ENCODE measurements at places on chromosomes 7 and 10.

- no peak for DNase-seq
Observed at GRCh38 chr7:123754271-123754871, 5.6 kb upstream of the WASL start.

DNA sequence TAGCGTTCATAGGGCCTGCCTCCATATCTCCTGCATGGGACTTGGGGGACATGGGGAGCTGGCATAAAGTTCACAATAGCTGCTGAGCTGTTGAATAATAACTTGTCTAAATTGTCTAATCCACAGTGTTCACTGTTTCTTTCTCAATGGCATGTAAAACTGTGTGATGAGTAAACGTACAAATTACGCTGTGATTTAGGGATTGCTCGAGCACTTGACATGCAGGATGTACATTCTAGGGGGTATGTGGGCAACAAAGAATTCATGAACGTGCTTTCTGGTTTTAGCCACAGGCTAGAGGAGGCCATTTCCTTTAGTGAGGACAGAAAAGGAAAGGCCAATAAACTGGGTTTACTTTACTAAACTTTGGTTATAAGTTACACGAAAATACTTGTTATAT, 534.2 kb upstream of the ZWINT start:
- DNase-seq: no peak

- no peak for DNase-seq
Observed at GRCh38 chr7:2640846-2641316, 9.1 kb downstream of the TTYH3 start.

GRCh38 chr10:74677951-74678350, 148.4 kb upstream of the KAT6B start:
- DNase-seq: no peak

DNA sequence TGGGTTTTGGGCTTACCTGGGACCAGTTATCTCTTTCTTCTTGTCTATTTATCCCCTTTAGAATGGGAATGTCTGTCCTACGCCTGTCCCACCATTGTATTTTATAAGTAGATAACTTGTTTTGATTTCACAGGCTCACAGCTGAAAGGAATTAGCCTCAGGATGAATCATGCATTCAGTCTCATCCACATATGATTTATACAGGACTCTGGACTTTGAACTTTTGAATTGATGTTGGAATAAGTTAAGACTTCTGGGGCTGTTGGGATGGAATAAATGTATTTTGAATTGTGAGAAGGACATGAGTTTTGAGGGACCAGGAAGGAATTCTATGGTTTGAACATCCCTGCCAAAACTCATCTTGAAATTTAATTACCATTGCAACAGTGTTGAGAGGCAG, 112.6 kb downstream of the AMPH start:
- no peak for DNase-seq

- DNase-seq: no peak
Observed at GRCh38 chr10:44063686-44064085, 321.2 kb downstream of the CXCL12 start.

DNA sequence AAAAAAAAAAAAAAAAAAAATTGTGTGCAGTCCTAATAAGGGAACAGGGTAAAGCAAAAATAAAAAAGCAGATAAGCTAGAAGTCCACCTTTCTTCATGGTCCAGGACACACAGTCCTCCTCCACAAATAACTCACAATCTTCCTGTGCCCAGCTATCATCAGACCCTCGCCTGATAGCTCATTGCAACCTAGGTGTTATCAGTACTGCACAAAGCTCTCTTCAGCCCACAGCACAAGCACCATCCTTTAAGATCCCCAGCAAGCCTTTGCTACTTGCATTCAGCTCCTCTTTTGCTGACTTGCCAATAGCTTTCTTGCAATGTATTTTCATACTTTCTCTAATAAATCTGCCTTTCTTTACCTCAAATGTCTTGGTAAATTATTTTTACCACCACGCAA, 5.0 kb downstream of the NDUFA5 start:
- no peak for DNase-seq

- DNase-seq: no peak
Observed at GRCh38 chr7:111894518-111894917, 311.7 kb downstream of the DOCK4 start.

- DNase-seq: no peak
Observed at GRCh38 chr7:81140252-81140651, 221.4 kb upstream of the SEMA3C start.

GRCh38 chr7:55432939-55433784, 68.0 kb downstream of the LANCL2 start:
- peak; percentile 33 for DNase-seq

DNA sequence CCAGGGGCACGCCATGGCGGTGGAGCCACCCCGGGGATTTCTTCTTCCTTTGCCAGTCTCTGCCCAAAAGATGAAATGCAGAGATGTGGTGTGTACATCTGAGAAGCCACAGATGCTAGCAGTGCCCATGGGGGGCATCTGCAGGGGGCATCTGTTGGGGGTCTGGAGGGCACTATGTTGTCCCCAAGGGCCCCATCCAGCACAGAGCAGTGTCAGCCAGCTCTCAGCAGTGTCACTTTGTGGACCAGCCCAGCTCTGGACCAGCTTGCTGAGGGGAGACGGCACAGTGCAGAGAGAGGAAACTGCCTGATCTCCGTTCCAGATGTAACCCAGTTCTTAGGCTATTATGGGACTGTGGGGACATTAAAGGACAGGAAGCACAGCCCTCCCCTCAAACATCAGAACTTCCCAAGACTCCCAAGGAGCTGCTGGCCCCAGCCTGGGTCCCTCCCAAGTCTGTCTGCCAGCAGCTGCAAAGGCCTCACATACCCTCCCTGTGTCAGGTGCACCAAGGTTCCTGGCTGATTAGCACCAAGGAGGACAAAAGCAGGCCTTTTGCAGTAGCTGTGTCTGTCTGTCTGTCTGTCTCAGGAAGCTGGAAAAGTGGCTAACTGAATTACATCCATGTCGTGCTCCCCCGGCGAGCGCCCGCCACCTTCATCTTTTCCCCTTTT, 536.5 kb downstream of the PTPRN2 start:
- no peak for DNase-seq

DNA sequence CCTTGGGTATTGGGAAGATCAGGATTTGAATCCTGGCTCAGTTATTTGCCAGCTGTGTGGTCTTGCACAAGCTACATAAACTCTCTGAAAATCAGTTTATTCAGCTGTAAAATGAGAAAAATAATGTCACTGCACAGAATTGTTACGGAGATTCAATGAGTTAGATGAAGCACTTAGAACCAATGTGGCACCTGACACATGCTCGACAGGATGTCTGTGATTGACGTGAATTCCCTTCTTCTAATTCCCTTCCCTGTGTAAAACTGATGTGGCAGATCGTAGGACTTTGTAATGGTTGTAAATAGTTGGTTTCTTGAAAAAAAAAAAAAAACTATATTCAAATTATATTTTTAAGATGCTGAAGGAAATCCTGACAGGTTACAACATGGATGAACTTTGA, 249.9 kb upstream of the MKLN1 start:
- DNase-seq: no peak

DNA sequence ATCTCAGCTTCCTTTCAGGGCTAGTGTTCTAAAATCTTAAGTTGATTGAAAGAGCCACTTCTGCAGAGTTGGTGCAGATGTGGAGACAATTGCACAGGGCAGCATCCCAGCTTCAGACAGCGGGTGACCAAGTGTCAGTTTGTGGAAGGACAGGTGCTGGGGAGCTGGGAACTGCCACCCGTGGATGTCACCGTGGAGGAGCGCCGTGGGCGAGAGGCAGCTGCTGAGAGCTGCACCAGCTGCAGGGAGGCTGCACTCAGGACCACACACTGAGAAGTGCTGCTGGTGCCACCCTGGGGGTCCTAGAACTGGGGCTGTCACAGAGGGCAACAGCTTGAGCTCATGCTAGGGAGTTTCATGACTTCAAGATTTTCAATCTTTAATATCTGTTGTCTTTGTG, 543.0 kb upstream of the FZD8 start:
- DNase-seq: no peak

DNA sequence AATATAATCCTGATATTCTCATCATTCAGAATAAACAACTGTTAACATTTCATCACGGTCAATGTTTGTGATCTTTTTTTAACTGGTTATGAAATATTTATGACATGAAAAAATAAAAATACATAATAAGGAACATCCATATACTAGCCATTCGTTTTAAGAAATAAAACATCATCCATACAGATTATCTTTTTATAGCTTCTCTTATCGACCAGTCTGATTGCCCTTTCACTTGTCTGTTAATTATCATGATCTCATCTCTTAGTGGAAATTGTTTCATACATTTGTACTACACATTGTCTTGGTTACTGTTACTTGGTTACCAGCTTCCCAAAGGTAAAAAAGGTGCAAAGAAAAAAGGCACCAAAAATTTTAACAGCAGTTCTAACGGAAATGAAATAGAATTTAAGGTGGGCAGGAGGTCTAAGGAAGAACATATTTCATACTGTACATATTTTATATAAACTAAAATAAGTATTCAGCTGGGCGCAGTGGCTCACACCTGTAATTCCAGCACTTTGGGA, 8.4 kb downstream of the ARHGAP21 start:
- no peak for DNase-seq

DNA sequence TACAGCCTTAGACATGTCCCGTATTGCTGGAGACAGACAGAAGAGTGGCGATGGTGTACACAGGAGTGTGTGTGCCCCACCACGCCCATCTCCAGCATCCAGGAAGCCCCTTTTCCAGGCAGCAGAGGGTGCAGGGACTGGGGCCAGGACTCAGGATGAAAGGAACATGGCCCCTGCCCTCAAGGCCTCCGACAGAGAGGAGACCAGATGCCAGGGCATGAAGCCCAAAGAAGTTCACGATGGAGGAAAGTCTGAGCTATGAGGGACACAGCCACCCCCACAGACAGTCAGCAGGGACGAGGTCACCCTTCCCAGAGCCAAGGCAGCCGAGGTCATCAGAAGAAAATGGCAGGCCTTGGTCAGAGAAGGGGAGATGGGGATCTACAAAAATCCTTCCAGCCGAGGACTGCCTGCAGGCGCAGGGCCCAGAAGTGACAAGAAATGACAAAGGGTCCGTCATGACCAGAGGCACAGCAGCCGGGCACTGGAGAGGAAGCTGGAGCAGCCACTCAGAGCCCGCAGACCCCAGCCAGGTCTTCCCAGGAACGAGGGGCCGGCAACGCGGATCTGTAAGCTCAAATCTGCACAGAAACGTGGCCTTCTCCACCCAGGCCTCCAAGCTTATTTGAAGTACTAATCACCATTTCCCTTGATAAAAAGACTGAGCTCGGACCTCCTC, 78.7 kb upstream of the PPP2R2D start:
- DNase-seq: peak; percentile 2

DNA sequence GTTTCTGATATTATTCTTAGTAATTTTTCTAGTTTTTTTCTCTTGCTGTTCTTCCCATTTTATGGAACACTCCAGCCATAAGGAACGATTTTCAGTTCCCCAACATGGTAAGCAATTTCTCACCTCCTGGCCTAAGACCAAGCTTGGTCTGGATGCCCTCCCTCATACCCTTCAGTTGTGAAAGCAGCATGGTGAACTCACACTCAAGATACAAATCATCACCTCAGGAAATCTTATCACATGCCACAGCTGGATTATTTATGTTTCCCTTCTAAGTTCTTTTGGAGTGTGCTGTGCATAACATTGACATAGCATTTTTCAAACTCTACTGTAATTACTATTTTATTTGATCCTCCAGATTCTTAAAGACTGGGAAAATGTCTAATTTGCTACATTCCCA, 216.6 kb downstream of the AGMO start:
- DNase-seq: no peak

DNA sequence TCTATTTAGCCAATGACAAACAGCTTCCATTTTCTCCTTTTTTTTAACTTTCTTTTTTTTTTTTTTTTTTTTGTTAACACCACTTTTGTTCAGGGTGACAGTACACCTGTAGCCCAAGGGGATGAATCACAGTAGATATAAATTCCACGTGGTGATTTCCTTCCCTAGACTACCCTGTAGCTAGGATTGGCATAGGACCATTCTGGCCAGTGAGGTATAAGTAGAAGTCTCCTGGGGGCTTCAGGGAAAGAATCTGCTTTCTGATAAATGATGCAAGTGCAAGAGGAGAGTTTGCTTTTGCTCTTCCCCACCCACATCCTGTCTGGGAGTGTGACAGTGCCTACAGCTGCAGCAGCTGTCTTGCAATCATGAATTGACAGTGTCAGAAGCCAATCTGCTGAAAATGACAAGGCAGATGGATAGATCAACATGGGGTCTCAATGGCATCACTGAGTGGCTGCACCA, 63.2 kb upstream of the TOMM7 start:
- DNase-seq: peak; percentile 74

GRCh38 chr7:137304624-137305235, 38.8 kb downstream of the PTN start:
- no peak for DNase-seq

DNA sequence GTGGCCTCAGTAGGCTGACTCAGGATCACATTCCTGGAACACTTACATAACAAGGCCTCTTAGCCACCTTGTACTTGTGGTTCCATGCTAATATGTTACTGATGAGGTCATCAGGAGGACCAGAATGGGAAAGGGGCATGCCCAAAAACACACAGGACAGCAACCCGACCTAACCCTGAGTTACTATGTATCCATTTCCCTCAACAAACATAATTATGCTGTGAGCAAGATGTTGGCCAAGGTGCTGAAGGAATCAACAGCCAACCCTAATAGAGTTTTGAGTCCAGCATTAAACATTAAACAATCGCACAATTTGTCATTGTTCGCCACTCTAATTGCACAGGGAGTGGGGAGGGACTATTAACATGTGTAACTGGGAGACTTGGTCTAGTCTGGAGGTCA, 129.4 kb downstream of the PLPP4 start:
- no peak for DNase-seq

DNA sequence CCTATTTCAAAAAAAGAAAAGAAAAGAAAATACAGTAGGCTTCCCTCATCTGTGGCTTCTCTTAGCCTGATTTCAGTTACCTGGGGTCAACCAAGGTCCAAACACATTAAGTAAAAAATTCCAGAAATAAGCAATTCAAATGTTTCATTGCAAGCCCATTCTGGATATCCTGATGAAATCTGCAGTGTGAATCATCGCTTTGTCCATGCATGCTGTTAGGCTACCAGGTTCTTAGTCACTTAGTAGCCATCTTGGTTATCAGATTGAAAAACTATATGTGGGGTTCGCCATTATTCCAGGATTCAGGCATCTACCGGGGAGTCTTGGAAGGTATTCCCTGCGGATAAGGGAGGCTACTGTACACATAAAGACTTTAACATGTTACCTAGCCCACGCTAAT, 991 bp upstream of the FAM204A start:
- no peak for DNase-seq

Data from stimulated activated CD4-positive, alpha-beta T cell treated with anti-CD3 and anti-CD28 coated beads, Interleukin-4, amount 100 ng/mL, for 24 hours (primary cell).